RPMI7951 (cell line): ENCODE measurements at places on chromosomes 1 and 21. TPM values are rescaled to one million over a fixed set of nuclear protein-coding genes. Genes with fewer than 3 reads are reported as not detected.

- no peak for DNase-seq
These were observed 10.4 kb upstream of the PLEKHA6 start for GRCh38 chr1:204370176-204370575.

- no peak for DNase-seq
These were observed 77.8 kb downstream of the LHX9 start for GRCh38 chr1:197994907-197995407.

- DNase-seq: no peak
These were observed 17.7 kb downstream of the CLDN17 start for GRCh38 chr21:30148906-30149305.

DNA sequence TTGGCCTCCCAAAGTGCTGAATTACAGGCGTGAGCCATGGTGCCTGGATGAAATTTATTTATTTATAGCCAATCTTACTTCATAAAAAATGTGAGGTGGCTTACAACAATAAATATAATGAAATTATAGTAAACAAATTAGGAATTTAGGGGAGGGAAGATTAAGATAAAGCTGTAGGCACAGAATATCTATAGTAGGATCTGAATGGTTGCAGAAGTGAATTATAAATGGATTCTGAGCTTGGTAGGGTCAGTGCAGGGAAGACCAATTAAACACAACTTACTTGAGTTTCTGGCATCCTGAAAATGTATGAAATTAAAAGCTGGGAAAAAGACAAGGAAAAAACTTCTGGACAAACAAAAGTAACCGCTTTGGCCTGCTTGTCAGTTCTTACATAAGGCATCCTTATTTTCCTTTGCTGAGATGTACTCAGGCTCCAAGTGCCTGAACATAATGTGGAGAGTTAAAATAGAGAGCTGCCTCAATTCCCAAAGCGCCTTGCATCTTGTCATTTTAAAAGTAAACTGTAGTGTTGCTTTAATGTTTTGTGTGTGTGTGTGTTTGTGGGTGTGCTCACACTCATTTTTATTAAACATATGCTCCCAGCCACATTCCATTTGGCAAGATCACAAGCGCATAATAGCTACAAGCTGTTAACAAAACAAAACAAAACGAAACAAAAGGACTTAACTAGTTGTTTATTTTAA is 247.3 kb downstream of the S1PR1 start:
- no peak for DNase-seq

PLPP3 gene
- total RNA-seq: 14.2 and 19.7 TPM in 2 replicates

DNA sequence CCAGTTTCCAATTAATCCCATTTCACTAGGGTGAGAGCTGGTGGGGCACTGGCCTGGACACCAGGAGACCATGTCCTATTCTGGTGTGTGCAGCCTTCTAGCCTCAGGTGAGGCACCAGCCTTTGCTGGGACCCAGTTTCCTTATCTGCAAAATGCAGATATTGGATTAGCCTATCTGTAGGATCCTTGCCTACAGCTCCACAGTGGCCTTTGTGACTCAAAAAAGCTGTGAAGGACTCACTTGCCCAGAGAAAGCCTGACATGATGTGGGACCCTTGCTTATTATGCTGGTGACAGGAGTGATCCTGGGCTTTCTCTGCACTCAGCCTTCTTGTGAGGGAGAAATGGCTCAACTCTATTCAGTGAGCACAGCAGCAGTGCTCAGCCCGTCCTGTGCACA is 32.3 kb downstream of the TENT5C start:
- no peak for DNase-seq

- peak; percentile 86 for DNase-seq
These were observed 8.2 kb upstream of the S100A10 start for GRCh38 chr1:152001631-152002584.

DNA sequence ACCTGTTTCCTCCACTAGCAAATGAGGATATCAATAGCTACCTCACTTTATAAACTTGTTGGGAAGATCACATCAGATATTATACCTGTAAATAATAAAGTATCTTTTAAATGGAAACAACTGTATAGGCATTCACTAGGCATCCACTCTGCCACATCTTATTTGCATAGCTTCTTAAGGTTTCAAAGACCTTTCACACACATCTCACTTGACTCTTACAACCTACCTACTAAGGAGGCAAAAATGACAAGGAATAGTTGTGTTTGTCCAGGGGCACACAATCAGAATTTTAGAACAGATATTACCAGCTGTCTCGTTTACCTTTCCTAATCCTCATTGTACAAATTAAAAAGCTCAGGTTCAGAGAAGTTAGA is 51.5 kb downstream of the VANGL2 start:
- no peak for DNase-seq

- DNase-seq: no peak
These were observed 194.2 kb upstream of the PROX1 start for GRCh38 chr1:213793482-213794067.
